Dorsolateral prefrontal cortex (tissue), 122 donors: ENCODE measurements at places on chromosomes 7 and 10.

- no peak for DNase-seq
These were observed 8.0 kb upstream of the MNX1 start for GRCh38 chr7:157018328-157018996.

GRCh38 chr10:32377458-32378259 lies 30.7 kb upstream of the EPC1 start:
- no peak for DNase-seq

DNA sequence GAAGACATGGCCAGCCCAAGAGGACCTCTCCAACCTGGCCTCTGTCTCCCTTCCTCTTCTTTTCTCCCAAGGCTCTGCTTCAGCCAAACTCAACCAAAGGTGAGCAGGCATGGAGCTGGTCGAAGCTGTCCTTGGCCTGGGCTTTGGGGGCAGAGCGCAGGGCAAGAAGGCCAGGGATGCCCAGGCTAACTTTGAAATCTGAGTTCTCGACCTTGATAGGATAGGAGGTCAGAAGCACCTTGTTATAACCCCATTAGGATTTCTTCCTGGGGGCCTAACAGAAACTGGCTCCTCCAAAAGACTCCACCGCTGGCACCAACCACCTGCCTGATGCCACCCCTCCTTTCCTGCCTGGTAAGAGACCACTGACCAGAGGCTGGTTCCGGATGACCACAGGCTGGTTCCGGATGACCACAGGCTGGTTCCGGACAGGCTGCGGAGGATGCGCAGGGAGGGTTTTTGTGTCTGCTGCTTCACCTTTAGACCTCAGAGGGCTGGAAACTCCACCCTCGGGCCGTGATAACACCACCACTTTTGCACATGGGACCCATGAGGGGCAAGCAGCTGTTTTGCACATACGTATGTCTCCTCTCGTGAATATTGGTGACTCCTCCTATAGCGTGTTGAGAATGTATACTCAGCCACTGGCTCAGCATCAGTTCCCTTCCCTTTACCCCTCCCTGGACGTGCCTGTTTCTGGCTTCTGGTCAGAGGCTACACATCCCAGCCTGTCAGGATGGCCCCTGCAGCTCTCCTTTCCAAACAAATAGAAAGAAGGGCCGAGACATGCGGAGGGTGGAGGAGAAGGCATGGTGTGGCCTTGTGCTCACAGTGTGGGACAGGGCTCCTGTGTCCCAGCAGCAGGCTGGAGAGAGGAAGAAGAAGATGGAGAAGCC lies 140.1 kb downstream of the DNAJB6 start:
- DNase-seq: no peak

DNA sequence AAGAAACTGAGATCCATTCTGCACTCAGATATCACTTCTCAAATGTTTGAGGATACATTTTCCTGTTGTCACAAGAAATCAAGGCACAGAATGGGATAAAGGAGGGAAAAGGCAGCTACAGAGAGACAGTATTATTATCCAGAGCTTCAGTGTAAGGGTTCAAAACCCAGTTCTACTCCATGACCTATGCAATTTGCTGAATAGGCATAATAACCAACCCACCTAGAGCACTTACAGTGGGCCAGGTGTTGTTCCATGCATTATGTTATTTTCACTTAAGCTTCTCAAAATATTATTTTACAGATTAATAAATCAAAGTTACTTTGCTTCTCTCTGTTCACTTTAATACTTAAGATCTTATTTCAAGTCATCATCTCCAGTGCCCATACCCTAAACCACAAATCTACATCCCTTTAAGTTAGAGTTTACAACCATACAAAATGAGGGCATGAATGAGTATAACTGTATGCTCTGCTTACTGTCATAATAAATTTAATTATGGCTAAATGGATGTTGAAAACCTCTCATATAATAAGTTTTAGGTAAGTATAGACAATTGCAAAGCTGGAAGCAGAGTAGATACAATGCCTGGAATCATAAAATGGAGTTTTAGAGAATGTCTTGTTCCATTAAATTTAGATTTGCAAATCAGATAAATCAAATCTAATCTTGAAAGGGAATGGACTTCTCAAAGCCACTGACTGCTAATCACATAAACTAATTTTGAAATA lies 28.1 kb upstream of the PCLO start:
- no peak for DNase-seq

DNA sequence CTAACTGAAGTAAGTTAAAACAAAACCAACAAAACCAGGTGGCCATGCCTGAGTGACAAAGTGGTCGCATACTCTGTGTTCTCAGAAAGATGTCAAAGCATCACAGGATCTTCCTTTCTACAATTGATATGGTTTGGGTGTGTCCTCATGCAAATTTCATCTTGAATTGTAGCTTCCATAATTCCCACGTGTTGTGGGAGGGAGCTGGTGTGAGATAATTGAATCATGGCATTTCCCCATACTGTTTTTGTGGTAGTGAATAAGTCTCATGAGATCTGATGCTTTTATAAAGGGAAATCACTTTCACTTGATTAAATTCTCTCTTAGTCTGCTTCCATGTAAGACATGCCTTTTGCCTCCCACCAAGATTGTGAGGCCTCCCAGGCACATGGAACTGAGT lies 465.7 kb downstream of the PCDH15 start:
- DNase-seq: no peak

DNA sequence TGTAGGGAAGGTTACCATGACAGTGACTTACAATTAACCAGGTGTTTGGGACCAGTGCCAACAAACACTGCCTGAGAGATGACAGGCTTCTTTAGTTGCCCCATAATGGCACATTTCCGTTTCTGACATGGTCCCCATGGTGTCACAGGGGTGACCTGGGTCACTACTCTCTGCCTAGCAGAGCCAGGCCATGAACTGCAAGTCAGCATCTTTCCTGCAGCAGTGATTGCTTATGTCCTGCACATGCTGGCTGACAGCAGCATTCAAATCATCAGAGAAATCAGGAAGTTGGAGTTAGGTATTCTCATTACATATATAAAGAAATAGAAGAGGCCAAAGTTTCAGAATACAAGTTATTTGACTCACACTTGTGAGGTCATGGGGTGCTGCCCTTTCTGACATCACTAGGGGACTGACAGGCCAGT lies 47.1 kb upstream of the ZNRF2 start:
- DNase-seq: no peak

DNA sequence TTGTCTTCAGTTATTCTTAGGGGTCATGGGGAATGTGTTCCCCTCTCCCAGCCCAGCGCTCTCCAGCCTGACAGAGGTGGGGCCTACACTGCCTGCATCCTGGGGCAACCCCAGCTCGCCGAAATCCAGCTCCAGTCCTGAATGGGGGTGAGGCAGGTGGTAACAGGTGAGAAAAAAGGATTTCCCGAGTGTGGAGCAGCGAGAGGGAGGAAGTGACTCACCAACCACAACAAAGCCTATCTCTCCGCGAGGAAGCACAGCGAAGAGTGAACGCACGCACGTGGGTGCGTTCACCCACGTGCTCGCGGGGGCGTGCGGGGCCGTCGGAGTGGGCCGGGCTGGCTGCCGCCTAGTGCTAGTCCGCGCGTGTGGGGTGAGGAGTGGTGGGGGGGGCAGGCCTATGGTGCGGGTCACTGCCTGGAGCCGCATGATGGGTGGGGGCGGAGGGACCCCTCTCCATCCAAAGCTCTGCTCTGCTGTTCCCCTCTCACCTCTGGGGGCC lies 855 bp upstream of the PALD1 start:
- DNase-seq: no peak

DNA sequence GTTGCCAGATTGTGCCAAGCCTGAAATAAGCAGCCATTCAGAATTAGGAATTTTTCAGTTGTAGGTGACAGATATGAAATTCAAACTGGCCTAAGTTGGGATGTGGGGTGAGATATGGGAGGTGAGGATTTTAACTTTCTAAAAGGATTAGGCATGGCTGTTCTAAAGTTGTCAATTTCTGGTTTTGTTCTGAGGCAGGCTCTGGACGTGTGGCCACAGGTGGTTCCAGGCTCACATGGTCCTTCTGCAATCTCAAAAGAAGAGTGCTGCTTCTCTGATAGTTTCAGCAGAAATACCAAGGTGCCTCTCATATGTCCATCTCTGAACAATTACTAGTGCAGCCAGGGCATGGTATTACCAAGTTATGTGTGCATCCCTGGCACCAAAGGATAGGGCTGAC lies 21.4 kb downstream of the EFCAB10 start:
- DNase-seq: no peak

DNA sequence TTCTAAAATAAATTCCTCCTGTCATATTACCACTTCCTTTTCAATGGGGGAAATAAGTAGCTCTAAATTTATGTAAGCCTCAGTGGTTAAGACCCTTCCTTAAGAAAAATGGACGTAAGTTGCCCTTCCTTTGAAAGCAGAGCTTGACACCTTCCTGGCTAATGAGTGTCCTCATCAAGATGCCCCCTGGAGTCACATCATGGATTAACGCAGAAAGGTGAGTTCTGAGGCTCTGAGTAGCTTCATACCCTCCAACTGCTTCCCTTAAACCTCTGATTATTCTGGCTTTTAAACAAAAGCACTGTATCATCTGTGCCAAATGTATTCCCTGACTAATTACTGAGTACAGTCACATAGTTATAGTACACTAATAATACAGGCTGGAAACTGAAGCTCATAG lies 14.7 kb downstream of the KCTD7 start:
- no peak for DNase-seq

GRCh38 chr7:82194016-82194643 lies 249.4 kb downstream of the CACNA2D1 start:
- no peak for DNase-seq

- DNase-seq: peak; percentile 19
These were observed 704 bp upstream of the ERLIN1 start for GRCh38 chr10:100186253-100187212.

DNA sequence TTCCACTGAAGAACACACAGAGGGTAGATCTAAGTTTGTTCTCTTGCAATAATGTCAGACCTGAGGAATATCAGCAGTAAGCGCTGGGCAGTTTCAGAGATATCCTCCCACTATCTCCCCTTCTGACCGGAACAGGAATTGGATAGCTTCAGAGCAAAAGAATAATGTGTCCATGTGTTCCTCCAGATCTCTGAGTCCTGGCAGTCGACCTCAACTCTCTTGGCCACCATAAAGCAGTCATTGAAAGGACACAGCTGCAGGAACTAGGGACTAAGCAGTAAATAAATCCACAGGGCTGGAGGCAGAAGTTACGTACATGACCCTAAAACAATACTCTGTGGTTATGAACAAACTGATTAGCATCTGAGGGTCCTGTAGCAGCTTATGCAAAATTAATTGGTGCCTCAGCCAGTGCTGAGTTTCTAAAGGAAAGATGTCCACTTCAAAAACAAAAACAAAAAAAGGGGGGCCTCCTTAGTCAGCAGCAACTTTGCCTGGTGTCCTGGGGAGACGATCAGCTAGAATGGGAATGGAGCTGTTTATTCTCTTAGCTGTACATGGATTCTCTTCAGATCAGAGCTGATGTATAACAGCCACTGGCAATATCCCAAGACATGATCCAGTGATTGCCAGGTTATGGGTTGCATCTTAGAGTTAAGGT lies 6.4 kb upstream of the PRTFDC1 start:
- no peak for DNase-seq

DNA sequence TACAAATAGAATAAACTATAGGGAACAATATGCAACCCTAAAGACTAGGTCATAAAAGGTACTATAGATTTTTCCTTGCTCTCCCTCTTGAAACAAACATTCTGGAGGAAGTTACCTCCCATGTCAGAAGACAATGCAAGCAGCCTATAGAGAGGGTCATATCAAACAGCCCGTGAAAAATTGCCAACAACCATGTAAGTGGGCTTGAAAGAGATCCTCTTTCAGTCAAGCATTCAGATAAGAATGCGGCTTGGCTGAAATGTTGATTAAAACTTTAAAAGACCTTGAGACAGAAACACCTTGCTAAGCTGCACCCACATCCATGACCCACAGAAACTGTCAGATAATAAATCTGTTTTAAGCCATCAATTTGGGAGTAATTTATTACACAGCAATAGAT lies 526.6 kb upstream of the GHITM start:
- no peak for DNase-seq

GRCh38 chr7:26504411-26505120 lies 212.9 kb downstream of the SNX10 start:
- no peak for DNase-seq

GRCh38 chr10:127790066-127790624 lies 53.2 kb downstream of the FOXI2 start:
- no peak for DNase-seq

GRCh38 chr10:25888627-25889026 lies 45.4 kb upstream of the MYO3A start:
- no peak for DNase-seq

DNA sequence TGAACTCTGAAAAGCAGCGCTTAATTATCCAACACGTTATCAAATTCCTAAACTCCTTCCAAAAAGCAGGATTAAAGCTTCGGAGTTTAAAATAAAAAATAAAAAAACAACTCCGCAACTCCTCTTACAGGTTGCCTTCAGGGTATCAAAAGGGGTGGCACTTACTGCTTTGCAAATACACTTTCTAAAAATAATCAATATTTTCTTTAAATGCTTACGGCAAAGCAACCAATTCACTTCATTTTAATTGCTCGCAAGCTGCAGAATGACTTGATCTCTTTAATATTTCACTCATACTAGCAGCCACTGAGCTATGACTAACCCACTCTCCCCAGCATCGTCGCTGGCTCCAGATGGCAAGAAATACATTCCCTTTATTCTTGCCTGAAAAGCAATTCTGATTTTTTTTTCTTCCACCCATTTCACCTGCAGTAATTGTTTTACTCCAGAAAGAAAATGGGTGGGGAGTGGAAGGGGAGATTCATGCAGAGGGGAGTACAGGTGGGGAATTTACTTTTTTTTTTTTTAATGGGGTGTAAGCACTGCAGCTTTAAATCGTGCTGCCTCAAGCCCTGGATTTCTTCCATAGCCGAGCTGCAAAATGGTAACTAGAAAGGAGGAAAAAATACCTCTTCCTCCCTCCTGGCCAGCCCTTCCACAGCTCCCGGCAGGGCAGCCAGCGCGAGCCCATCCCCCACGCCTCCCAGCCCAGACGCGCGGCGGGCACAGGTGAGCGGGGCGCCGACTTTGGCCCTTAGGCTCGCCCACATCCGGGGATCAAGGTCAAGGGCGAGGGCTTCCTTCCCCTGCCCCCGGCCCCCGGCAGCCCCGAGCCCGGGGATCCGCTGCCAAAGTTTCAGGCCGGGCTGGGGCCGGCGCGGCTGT lies 54.2 kb upstream of the FHIP2A start:
- no peak for DNase-seq

DNA sequence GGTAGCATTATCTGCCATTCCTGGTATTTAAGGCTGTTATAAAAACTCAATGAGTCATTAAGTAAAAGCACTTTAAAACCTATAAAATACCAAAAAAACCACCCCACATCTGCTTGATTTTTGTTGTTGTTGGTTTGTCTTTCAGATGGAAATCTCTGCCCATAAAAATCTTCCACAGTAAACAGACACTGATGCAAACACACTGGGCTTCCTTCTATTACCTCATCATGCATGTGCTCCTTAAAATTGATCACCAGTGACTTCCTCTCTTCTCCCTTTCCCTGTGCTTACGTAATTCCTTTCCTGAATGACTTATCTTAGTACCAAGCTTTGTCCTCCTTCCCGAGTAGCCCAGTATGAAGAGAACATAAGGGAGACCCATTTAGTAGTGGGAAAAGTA lies 167.2 kb downstream of the EVX1 start:
- no peak for DNase-seq

DNA sequence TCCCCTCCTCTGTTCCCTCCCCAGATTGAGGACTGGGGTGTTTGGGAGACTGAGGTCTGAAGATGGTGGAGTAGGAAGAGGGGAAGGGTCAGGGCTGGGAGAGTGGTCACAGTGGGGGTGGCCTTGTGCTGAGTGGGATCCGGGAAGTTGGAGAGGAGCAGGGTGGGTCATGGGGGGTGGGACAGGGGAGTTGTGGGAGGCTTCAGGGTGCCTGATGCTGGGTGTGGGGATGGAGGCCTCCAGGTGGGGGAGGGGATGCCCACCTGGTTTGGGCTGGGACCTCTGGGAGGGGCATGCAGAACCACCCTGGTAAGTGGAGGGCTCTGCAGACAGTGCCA lies 2.6 kb downstream of the ZNF775 start:
- no peak for DNase-seq
